Activated CD4-positive, alpha-beta T cell treated with anti-CD3 and anti-CD28 coated beads, Interleukin-2, amount 50 U/mL, for 24 hours (primary cell): ENCODE measurements at places on chromosomes 4 and X.

DNA sequence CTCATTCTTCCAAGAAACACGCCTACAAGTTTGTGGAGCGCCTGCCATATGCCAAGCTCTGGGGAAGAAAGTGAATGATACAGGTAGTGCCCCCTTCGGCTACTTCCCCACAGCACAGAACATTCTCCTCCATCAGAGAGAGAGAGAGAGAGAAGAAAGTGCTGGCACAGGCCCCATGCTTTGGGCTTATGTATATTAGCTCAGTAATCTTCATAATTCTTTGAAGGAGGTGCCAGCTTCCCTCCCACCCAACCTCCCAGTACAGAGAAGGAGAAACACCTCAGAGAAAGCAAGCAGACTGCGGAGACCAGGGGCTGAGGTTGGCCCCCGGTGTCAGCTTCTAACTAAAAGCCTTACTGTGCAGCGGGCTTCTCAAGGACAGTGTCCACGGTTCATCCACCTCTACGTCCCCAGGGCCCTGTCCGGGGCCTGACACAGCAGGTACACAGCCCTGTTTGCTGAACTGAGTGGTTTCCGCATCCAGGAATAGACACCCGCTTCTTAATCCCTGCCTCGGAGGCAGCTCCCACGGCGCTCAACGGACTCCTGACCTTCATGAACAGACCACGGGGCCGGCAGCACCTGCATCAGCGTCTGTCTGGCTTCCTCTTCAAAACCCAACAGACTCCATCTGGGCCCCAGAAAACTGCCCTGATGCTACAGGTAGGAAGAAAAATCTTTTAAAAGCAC is 50.2 kb downstream of the JAKMIP1 start:
- DNase-seq = no peak

DNA sequence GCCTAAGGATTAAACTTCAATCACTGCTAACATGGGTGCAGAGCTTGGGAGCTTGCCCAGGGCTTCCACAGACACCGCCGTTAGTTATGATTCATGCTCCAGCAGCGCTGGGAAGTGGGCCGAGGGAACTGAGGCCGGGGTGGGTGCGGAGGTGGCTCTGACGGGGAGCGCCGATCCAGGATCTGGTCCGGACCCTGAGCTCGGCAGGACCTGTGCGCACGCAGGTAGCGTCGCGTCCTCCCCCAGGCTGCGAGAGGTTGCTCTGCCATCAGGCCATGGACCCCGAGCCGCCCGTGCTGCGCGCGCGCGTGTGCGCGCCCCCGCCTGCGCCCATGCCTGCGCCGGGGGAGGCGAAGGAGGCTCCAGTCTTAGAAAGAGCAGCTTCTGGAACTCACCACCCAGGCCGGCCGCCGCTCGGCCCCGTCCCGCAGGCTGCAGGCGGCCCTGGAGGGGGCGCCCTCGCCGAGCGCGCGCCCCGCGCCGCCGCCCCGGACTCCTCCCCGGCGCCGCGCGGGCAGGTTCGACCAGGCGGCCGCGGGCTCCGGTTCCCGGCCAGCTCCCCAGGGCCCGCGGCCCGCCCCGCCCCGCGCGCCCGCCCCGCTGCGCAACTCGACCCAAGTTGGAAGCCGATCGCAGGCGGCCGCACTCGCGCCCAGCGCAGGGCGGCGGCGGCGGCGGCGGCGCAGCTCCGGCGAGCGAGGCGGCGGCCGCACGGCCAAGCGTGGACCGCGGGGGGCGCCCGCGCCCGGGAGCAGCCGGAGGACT is 732 bp upstream of the ADRA2C start:
- no peak for DNase-seq

DNA sequence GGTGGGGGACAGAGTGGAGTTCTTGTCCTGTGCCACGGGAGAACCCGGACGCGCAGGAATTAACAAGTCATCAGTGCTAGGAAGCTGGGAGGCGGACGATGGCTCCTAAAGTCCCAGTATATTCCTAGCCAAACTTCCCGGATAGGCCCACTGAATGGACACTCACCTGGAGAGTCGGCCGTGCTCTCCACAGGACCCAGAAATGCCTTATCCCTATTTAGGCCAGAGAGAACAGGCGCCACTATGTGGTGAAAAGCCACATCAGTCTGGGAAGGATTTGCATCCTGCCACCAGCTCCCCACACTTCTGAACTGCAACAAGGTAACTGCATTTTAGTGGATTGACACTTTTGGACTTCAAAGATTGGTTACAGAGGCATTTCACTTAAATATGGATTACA is 1.1 kb downstream of the CFAP299 start:
- no peak for DNase-seq

- no peak for DNase-seq
Observed at GRCh38 chr4:141511055-141511454, 125.3 kb upstream of the IL15 start.

DNA sequence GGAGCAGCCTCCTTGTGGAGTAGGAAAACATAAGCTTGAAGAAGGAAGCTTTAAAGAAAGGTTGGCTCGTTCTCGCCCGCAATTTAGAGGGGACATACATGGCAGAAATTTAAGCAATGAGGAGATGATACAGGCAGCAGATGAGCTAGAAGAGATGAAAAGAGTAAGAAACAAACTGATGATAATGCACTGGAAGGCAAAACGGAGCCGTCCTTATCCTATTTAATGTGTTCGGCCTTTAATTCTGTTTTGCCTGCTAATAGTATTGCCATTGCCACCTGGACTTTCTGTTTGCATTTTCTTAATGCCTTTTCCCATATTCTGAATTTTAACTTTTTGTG is 1.4 kb downstream of the TCEAL1 start:
- DNase-seq = no peak

DNA sequence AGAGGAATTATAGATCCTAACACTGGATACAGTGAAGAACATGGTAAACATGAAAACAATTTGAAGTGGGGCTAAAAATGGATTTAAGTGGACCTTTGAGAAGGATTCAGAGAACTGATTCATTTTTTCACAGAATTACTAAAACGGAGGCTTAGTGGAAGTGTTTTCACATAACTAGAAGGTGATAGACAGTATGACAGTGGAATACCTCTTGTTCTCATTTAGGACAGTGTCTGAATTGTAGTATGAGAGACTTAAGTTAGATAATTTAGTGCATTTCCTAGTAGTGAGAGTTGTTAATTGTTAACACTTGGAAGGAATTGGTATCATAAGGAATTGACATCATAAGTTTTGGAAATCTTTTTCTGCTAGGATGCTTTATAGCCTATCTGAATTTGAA is 64.1 kb downstream of the FIP1L1 start:
- no peak for DNase-seq

GRCh38 chr4:67750691-67751090 is 3.5 kb downstream of the GNRHR start:
- DNase-seq = no peak

- DNase-seq = no peak
Observed at GRCh38 chr4:53716471-53717063, 125.3 kb upstream of the LNX1 start.

DNA sequence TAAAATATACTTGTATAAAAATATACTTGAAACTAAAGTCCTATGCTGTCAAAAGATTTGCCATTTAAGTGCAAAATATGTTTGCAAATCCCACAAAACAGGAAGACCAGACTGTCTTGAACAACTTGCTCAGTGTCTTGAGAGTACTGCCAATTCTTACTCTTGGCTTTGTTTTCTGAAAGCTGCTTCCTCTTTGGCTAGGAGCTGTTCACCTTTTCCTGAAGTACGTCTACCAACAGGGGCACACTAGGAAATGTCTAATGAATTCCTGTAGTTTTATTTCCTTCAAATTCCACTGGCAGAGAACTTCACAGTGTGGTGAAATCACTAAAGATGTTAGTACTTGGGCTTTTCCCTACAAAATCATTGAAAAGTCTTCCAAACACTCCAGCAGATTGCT is 46.4 kb upstream of the ABCG2 start:
- no peak for DNase-seq

- DNase-seq = no peak
Observed at GRCh38 chr4:5708449-5709206, at the start of gene EVC2. EVC2 (minus strand) TSS chr4:5708559; CDS start chr4:5708513, 46 bp downstream.
